ENCODE measurements at places on chromosomes 12 and 14.

DNA sequence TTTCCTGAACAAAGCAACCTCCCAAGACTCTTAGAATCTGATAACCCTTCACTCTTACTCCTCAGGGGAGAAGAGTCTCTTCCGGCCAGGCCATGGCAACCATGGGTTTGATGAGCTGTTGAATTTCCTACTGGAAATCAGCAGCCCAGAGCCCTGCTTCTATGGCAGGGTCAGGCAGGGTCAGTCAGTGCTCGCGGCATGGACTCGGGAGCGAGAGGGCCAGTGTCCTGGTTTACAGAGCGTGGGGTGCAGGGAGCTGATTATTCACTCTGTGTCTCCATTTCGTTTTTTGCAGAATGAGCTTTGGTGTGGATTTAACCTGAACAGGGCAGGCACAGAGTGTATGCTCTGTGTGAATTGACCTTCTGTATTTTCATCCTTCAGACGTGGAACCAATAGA is 340.6 kb upstream of the SFSWAP start:
- no peak for DNase-seq

GRCh38 chr12:34625116-34625515 is 602.8 kb downstream of the ALG10 start:
- DNase-seq, result peak; percentile 13

GRCh38 chr14:99380402-99380801 is 100.3 kb downstream of the SETD3 start:
- no peak for DNase-seq

- peak; percentile 41 for DNase-seq
Observed at GRCh38 chr12:78229591-78230101, 399.0 kb downstream of the NAV3 start.

GRCh38 chr12:50665609-50666008 is 98.3 kb upstream of the ATF1 start:
- no peak for DNase-seq

- DNase-seq, result no peak
Observed at GRCh38 chr12:44817687-44818086, 58.4 kb downstream of the NELL2 start.

GRCh38 chr14:94337274-94337673 is 14.1 kb upstream of the SERPINA6 start:
- DNase-seq, result no peak

DNA sequence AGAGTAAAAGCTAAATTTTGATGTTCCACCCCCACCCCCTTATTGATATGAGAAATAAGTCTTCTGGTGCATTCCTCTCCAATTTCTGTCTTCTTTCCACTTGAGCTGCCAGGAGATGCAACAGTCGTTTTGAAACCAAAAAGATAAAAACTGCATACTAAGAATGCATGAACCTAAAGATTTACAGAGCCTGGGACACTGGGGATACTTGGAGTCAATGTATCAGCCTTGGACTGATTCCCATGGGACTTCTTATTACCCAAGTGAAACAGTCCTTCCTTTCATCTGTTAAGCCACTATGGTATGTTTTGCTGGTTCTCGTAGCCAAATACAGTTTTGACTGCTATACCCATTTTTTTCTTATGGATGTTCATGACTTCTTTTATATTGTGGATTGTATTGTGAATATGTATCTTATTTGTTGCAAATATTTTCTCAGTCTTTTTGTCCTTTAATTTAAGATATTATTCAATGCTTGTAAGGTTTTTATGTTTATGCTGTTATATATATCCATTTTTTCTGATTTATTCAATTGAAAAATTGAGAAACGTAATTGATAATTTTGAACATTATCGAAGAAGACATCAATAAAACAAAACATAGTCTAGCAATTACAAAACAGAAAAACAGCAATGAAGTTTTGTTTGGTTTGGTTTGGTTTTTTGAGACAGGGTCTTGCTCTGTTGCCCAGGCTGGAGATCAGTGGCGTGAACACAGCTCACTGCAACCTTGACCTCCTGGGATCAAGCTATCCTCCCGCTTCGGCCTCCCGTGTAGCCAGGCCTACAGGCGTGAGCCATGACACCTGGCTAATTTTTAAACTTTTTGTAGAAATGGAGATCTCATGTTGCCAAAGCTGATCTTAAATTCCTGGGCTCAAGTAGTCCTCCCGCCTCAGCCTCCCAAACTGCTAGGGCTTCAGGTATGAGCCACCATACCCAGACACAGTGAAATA is 85.4 kb upstream of the ETV6 start:
- DNase-seq, result no peak

- no peak for DNase-seq
Observed at GRCh38 chr12:105357162-105357691, 26.7 kb downstream of the C12orf75 start.

DNA sequence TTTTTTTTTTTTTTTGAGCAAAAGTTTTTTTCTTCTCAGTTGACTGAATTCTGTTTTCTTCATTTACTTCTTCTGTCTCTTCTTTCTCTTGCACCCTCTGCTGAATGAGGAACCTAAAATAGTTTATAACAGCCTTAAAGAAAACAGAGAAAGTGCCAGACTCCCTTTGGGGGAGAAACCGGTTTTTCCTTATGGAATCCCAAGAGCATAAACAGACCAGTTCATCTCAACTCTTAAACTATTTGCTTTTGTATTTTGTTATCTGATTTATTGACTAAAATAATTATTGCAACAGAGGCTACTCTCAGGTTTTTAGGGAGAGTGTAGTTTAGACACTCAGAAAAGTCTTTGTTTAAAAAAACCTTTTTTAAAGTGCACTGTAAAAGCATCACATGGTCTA is 30.2 kb downstream of the ST8SIA1 start:
- DNase-seq, result no peak
